Renal pelvis (tissue), 12 donors: ENCODE measurements at places on chromosomes 1 and 21. TPM values are rescaled to one million over a fixed set of nuclear protein-coding genes. Genes with fewer than 3 reads are reported as not detected.

DNA sequence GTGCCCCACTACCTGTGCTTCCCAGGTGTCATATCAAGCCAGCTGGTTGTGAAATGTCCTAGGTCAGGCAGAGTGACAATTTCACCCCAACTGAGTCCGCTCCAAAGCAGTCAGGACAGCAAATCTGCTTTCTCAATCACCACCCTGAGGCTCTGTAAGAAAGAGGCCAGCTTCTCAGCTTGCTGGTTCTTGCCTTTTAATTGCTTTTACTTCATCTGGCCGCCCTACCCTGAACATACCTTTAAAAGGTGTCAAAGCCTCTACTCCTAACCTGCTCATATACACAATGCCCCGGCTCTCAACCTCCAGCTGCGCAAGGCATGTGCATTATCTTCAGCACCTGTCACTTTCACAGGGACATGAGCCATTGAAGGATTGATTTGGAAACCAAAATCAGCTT lies 581.6 kb downstream of the NPHP4 start:
- no peak for DNase-seq

DNA sequence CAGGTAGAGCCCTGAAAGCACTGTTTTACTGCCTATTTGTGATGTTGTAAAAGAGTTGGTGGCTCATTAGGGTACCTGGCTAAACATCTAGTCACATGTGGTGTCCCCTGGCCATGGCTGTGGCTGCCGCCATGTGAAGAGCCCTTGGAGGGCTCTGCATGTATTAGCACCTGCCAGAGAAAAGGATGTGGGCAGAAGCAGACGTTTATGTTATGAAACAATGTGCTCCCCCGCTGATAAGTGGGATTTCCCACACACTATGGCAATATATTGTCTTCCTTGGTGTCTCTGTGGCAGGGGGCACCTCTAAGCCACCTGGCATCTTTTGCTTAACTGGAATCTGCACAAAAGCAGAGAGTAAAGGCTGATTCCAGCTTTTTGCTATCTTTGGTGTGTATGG lies 9.6 kb downstream of the TENT5C start:
- no peak for DNase-seq

The KTI12 gene
- polyA plus RNA-seq: 6.1 TPM

The FMN2 gene
- 4.7 TPM for polyA plus RNA-seq

- DNase-seq: no peak
Measured at GRCh38 chr21:42525029-42525581, 11.5 kb downstream of the SLC37A1 start.

- DNase-seq: no peak
Measured at GRCh38 chr1:225137976-225138375, 208.5 kb downstream of the DNAH14 start.

DNA sequence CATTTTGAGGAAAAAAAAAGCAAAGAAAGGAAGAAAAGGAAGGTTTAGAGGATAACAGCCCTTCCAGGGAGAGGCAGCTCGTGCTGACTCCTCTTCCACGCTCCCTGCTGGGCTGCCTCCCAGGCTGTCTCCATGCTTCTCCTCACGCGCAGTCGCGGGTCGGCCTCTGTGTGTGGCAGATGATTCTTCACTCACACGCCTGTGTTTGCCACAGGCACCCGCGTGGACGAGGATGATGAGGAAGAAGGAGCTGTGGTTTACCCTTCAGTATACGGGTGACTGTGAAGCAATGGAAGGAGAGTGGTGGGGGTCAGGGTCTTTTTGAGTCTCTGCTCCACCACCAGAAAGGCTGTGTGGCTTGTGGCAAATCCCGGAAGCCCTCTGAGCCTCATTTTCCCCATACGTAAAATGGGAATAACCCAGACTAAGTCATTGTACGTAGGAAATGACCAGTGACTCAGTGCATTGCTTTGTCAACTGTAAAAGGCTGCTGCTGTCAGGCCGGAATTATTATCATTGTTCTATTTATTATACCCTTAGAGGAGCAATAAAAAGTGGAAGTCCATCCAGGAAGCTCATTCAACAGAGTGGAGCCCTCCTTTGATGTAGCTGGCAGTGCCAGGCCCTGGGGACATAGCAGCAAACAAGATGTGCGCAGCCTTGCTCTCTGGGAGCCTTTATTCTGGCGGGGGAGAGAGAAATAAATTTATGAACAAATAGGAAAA lies 11.9 kb upstream of the SH2D2A start:
- DNase-seq: no peak

DNA sequence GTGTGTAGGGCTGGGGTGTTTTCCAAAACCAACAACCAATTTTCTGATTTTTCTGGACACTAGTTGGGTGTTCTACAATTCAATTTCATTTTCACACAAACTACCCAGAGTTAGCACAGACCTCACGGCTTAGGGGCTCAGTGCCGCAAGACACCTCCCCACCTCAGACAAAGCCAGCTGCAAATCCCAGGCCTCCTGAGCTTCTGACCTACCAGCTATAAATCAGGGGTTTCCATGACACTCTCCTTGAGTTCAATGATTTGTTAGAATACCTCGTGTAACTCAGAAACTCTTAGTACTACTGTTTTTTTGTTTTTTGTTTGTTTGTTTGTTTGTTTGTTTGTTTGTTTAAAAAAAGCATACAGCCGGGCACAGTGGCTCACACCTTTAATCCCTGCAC lies 28.7 kb upstream of the FAM89A start:
- peak; percentile 52 for DNase-seq

The GBP1 gene
- polyA plus RNA-seq: 10.7 TPM

- peak; percentile 42 for DNase-seq
Measured at GRCh38 chr1:81129776-81130175, 671.0 kb upstream of the ADGRL2 start.

- DNase-seq: no peak
Measured at GRCh38 chr1:227734546-227734855, 601 bp downstream of the JMJD4 start.

- DNase-seq: peak; percentile 46
Measured at GRCh38 chr1:158035976-158036583, 42.6 kb downstream of the KIRREL1 start.

DNA sequence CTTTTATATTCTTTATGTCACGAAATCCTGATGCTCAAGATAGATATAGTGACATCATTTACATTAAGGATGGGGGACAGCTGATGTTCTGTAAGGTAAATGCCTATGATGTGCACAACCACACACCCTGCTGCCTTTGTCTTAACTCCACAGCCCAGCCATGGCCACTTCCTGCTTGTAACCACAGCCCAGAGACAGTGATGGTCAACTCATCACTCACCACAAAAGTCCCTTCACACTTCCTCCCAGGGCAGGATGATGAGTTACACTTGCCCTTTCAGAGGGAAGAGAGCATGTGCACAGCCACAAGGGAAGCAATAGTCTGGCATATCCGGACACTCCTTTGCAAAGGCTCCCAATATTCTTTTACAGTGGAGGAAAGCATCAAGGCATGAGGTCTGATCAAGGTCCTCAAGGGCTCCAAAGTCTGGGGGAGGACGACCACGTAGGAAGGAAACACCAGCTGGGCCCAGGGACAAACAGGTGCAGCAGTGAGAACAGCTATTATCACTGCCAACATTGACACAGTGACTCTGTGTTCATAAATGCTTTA lies 53.8 kb downstream of the PLPP3 start:
- DNase-seq: no peak

The SPATA21 gene
- polyA plus RNA-seq: 0.30 TPM

The MYOC gene
- polyA plus RNA-seq: 0.18 TPM
